ENCODE measurements at places on chromosomes 4 and X.

- no peak for DNase-seq
These were observed 17.1 kb downstream of the DAPP1 start for GRCh38 chr4:99833756-99834155.

DNA sequence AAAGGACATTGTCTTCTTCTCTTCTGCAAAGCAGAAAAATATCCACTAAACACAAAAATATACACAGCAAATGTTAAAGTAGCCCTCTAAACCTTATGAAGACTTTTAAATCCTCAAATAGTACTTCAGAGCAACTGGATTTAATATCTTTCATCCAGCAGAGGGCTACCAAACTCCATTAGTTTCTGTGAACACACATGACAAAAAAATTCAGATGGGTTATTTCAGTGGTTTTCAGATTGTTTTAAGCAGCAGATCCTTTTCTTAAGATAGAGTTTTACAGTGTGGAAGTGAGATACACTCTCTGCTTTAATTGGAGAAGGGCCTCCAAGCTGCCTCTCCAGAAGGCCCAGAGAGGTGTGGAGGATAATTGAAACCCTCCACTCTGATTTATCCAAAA is 56.7 kb downstream of the ANK2 start:
- DNase-seq, result no peak

GRCh38 chr4:183996868-183997267 is 91.8 kb downstream of the STOX2 start:
- no peak for DNase-seq

DNA sequence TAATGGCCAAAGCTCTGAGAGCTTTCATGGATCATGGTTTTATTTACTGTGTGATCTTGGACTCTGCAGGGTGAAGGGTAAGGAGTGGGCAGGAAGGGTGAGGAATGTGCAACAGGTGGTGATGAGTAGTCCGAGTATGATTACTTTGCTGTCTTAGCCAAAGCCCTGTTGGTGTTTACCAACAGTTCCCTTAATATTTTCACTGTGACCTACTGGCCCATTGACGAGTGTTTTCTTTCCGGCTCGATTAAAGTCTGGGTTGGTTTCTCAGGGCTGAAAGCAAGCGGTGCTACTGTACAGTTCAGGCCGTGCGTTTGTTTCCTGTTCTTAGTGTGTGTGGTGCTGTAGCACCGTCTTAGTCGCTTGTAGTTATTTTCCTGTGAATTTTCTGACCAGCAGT is 2.6 kb downstream of the ARHGAP24 start:
- DNase-seq, result no peak

DNA sequence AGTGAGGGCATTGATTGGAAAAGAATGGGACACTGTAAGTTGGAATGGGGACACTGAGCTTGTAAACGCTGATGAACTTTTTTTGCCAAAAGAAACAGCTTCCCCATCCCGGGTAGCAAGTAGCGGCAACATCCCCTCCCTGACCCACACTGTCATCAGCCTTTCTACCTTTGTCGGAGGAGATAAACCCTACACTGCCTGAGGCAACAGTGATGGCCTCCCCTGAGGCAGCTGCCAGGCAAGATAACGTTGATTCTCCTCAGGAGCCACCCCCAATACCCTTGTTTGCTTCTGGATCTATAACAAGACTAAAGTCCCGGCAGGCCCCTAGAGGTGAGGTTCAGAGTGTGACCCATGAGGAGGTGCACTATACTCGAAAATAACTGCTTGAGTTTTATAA is 10.3 kb upstream of the RAB33B start:
- DNase-seq, result no peak

DNA sequence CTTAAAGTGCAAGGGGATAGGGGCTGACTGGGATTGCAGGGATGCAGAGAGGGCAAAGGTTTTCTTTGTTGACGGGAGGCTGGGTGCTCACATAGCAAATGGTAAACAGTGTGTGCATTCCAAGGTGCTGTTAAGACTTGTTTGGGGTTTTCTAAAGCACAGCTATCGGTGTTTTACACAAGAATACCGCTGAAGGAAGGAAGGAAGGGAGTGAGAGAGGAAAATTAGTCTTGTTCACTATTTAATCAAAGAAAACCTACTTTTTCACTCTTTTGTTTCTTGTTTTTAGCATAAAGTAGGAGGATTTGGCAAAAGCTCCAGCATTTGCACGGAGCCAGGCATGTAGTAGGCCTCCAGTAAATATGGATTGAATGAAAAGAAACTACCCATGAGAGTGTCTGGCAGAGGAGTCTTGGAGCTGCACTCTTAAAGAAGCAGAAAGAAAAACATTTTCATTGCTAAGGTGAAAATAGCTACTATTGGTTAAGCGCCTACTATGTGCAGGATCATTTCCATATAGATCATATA is 99.7 kb downstream of the FIP1L1 start:
- DNase-seq, result no peak

- DNase-seq, result no peak
These were observed 28.9 kb downstream of the SYNPO2 start for GRCh38 chr4:118917582-118917981.

GRCh38 chr4:6270636-6271121 is 1.0 kb downstream of the WFS1 start:
- DNase-seq, result no peak

DNA sequence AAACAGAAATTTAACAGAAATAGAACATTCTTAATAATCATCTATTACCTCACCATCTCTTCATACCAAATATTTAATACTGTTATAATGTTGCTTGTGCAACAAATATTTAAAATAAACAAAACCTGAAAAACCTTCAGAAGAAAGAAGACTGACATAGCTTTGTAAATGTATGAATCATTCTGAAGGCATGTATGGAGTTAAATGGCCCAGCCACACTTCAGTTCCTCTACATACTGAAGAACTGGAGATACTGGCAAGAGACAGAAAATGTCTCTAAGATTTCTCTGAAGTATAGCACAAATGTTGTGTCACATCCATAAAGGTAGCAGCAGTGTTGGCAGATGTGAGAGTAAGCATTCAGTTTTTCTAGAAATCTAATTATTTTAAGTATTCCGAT is 275.3 kb upstream of the FGF13 start:
- no peak for DNase-seq

DNA sequence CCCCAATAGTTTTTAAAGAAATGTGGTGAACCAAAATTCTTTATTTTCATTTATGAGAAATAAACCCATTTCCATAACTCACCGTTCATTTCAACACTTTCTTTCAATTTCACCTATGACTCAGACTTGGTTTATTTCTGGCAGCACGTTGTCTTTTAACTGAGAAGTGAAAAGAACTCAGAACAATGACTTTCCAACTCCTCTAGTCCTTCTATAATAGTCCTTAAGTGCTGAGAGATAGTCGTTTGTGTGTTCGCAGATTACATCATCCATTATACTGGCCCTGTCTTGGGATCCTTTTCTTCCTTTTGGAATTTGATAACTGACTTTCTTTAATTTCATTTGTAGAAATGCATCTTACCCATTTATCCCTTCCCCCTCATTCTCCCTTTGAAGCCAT is 113.6 kb downstream of the GLUD2 start:
- no peak for DNase-seq

- no peak for DNase-seq
These were observed 22.3 kb downstream of the QRFPR start for GRCh38 chr4:121358473-121358872.

GRCh38 chrX:148811236-148811635 is 310.8 kb downstream of the AFF2 start:
- no peak for DNase-seq

GRCh38 chrX:53449632-53450031 is 15.5 kb upstream of the HSD17B10 start:
- no peak for DNase-seq

- no peak for DNase-seq
These were observed 109.4 kb upstream of the FAM9C start for GRCh38 chrX:13153796-13154195.

DNA sequence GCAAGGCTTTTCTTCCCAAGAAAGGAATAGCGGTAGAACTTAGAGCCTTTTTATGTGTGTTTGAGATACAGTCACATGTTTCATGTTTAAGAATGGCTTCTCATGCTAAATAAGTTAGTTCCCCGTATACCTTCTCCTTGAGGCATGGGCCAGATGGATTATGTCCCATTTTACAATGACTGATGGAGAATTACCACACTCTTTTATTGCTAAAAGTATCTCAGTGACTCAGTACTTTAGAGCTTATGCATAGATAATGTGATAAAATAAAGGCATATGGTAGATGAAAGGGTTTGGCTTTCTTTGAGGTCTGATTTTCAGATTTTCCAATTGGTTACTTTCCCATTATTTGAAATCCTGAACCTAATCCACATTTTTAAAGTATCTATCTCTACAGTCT is 121.8 kb upstream of the BMPR1B start:
- no peak for DNase-seq

DNA sequence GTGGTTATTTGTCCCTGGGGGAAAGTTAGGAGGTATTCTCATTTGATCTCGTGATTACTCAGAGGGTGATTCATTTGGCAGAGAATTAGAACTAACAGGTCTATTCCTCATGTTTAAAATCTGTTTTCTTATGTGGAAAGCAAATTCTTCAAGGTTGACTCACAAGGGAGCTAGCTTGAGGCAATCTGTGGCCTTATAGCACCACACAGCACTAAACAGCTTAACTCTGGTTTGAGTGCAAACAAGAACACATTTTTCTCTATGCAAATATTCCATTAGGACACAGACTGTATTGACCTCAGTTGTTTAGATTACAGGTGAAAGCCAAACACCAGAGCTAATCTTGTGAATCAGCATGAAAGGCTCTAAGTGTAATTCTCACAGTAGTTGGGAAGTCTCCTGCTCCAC is 694.4 kb upstream of the POU3F4 start:
- DNase-seq, result no peak

DNA sequence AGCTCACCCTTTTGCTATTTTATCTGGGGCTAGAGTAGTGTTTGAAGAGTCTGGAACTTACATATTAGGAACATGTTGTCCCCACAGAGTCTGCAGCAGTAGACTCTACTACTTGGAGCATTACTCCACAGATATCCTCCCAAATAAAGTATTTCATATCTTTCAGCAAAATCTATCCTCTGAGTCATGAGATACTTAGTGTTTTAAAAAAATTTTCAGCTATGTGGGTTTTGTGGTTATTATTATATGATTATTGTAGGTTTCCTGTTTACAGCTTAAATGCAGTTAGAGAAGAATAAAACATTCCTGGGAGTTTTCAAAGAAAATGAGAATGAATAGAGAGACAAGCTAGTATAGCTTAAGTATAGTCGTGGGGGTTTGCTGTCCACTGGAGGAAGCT is 30.9 kb downstream of the PAGE2 start:
- DNase-seq, result no peak

DNA sequence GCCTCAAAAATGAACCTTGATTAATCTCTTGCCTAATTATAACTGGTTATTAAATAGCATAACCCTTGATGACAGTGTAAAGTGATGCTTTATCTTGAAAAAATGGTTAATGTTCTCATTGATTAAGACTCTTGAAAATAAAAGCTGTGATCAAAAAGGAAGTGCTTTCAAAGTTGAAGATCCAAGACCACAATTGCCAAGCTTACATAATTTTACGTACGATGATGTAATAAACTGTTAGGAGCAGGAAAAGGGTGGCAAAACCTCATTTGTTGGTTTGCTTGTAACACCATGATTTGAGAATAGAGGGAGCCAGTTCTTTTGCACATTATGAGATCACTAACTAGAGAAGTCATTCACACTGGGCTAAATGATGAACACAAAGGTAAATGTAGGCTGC is 322.2 kb downstream of the ADGRL3 start:
- DNase-seq, result no peak

GRCh38 chr4:123744664-123745290 is 348.2 kb downstream of the SPRY1 start:
- DNase-seq, result no peak

DNA sequence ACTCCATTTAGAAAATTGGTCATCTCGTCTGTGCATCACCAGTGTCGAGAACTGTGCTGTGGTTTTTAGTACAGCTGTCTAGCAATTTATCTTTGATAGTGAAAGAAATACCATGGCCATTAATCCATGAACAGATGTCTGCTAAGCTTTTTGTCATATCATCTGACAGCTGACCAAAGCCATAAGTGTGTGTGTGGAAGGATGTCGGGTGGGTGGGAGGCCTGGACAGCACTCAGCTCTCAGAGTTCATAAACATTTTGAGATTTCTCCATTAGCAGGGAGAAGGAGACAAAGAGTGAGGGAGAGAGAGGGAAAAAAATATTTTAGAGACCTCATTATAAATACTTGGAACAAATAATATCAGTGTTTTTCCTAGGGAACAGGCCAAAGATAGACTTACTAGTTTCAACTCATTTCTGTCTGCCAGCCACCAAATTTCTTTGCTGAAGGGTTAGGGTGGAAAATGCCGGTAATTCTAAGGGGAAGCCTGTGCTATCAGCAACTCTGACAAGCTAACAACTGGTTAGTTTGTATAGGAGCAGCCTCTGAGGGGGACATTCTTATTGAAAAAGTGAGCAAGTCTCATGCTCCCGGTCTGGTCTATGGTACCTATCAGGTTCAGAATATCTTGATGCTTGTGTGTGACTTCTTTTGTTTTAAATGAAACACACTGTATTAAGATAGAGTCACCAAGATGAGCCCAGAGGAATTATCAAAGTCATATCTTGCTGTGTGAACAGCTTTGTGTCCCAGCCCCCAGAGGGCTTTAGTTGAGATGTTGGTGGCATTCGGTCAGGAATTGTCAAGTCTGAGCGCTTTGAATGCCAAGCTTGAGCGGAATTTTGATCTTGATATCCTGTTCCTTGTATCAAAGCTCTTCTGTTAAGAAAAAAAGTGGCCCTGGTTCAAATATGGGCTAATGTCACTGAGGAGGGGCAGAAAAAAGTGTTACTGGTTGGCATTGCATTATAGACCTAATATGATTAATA is 41.9 kb upstream of the PDLIM3 start:
- no peak for DNase-seq

GRCh38 chr4:143071351-143071750 is 113.4 kb upstream of the USP38 start:
- DNase-seq, result no peak

- DNase-seq, result no peak
These were observed 51.6 kb upstream of the IL2 start for GRCh38 chr4:122508083-122508482.

- no peak for DNase-seq
These were observed 1.5 kb downstream of the NHSL2 start for GRCh38 chrX:71912156-71912555.

GRCh38 chr4:118904418-118904817 is 15.8 kb downstream of the SYNPO2 start:
- no peak for DNase-seq

DNA sequence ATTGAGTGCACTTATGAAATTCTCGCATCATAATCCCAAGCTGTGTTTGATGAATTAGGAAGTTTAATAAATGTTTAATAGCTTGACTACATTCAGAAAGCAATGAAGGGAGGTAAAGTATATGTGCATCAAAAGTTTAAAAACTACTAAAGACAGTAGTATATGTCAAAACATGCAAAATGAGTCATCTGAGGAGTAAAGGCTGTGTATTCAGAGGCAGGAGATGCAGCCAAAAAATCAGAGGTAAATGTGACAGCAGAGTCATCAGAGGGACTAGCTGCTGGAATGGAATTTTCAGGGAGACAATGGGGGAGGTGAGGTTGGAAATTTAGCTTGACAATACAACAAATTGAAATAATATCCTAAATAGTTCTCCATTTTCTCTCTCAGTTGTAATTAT is 127.0 kb upstream of the FUNDC1 start:
- DNase-seq, result no peak

All from activated CD8-positive, alpha-beta memory T cell treated with anti-CD3 and anti-CD28 coated beads for 1 hour (primary cell).